ENCODE measurements at places on chromosomes 4 and X. TPM values are rescaled to one million over a fixed set of nuclear protein-coding genes. Genes with fewer than 3 reads are reported as not detected.

NDST3 gene
- total RNA-seq, result not detected

CCSER1 gene
- 3.0 TPM for total RNA-seq

NOA1 gene
- 15.6 TPM for total RNA-seq

GRCh38 chr4:20193141-20193936 lies 58.4 kb upstream of the SLIT2 start:
- DNase-seq, result no peak

DNA sequence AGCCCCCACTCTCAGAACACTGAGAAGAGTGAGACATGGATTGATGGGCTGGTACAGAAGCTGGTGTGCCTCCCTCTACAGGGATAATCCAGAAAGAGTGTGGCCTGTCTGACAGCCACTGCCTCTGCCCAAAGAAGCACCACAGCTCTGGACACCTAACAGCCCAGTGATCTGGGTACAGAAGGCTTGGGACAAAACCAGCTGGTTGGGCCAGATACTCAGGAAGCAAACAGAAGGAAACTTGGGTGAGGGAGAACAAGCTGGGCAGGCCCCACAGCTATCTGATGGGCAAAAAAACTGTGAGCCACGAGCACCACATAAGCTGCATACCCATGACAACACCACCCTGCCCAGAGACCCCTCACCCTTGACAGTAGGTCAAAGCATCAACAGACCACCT lies 46.9 kb downstream of the TMPRSS11F start:
- DNase-seq, result no peak

GRCh38 chr4:145453163-145453520 lies 28.5 kb upstream of the SMAD1 start:
- no peak for DNase-seq

Measured in T-helper 17 cell (primary cell).